ENCODE measurements at places on chromosomes 12 and 14.

DNA sequence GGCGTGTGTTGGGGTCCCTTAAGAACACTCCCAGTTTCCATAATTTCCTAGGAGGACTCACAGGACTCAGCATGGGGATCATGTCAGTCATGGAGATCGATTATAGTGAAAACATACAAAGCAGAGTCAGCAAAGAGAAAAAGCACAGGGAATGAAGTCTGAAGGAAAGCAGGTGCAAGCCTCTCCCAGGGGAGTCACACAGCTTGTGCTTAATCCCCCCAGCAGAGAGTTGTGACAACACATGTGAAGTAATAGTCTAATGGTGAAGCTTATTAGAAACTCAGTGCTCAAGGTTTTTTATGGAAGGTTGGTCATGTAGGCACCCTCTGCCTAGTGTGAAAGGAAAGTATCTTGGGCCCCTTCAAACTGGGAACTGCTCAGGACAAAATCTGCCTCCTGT, 149.0 kb upstream of the SEL1L start:
- DNase-seq = no peak

DNA sequence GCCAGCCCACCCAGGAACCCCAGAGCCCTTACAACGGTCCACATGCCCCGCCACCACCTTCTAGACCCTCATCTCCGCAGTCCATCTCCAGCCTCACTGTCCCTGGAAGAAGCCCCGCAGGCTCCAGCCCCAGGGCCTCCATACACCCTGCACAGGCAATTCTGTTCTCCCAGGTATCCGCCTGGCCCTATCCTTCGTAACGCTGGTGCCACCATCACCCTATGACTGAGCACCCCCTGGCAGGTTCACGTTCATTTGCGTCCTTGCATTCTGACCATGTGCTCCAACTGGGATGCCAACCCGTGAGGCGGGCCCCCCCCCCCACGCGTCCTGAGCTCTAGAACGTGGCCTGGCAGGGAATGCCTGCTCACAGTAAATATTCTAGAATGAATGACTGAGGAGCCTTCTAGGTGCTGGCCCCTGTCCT, 675 bp upstream of the SCARB1 start:
- no peak for DNase-seq

DNA sequence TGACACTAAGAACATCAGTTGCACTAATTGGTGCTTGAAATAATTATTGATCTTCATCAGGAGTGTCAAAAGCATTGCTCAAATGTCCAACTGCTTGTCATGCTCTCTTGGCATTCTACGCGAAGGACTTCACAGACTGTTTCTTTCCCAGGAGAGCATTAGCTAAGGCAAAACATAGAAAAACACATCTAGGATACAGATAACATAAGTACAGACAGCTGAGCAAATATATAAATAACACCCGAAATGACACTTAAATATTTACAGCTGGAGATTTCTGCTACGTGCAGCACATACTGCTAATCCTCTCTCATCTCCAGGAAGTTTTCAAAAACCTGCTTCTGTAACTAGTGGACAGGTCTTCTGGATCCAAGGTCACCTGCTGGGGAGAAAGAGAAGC, 120.0 kb upstream of the PRMT8 start:
- no peak for DNase-seq

- no peak for DNase-seq
Observed at GRCh38 chr14:71549421-71550050, 382.7 kb upstream of the RGS6 start.

DNA sequence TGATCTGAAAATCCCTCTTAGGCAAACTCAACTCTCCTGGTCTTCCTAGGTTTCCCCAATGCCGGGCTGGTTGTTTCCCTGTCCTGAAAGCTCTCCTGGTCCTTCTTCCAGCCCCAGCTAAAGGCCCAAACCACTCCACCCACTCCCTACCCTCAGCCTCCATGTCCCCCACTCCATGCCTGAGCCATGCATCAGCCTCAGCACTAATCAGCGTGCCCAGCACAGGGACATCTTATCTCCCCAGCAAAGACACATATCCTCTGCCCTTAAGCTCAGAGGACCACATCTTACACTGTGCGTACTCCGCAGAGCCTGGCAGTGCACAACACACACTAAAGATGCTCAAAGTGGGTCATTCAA, 25.9 kb downstream of the ACTN1 start:
- DNase-seq = no peak

DNA sequence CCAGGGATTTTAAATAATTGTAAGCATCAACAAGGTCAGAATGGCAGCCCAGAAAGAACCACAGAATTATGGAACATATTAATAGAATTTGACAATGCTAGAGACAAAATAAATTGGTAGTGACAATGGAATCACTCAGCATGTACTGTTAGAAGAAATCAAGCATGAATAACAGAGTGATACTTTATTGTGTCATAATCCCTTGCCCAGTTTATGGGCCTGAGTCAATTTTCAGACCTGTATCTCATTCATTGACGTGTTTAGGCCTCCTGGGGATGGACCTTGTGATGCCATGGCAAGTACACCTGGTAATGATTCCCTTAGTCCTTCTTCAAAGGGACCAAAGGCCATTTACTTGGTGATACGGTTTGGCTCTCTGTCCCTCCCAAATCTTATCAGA, 12.8 kb upstream of the CCDC91 start:
- no peak for DNase-seq

- no peak for DNase-seq
Observed at GRCh38 chr12:42798811-42799438, 209.4 kb upstream of the PRICKLE1 start.

GRCh38 chr14:80316441-80316840, 105.1 kb upstream of the DIO2 start:
- no peak for DNase-seq

DNA sequence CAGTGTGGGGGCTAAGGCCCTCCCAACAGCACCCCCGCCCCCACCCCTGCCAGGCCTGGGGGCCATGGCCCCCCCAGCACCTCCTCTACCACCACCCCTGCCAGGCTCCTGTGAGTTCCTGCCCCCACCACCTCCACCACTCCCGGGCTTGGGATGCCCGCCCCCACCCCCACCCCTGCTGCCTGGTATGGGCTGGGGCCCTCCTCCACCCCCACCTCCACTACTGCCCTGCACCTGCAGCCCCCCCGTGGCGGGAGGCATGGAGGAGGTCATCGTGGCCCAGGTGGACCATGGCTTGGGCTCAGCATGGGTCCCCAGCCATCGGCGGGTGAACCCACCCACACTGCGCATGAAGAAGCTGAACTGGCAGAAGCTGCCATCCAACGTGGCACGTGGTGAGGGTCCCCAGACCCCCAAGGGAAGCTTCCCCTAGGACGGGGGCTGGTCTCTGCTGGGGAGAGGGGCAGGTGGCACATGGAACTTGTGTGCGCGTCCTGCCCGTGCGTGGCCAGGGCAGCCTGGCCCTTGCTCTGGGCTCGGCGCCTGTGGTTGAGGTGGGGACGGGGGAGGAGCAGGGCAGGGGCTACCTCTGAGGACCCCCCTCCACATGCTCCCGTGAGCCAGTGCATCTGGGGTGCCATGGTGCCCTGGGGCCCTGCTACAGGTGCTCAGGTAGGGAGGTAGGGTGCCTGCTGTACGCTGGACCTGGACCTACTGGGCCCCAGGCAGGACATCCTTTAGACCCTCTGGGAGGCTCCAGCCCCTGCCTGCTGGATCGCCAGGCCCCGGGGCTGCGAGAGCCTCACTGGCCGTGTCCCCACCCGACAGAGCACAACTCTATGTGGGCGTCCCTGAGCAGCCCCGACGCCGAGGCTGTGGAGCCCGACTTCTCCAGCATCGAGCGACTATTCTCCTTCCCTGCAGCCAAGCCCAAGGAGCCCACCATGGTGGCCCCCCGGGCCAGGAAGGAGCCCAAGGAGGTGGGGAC, 16.1 kb upstream of the ADSS1 start:
- no peak for DNase-seq

GRCh38 chr12:27319848-27320247, 12.8 kb upstream of the BMAL2 start:
- DNase-seq = no peak

- no peak for DNase-seq
Observed at GRCh38 chr12:122841544-122842321, 6.5 kb downstream of the HIP1R start.

- DNase-seq = no peak
Observed at GRCh38 chr14:40028991-40029390, 596.8 kb upstream of the FBXO33 start.

GRCh38 chr12:14928931-14929330, 9.4 kb downstream of the ERP27 start:
- DNase-seq = no peak

- DNase-seq = no peak
Observed at GRCh38 chr14:84544486-84545131, 985.3 kb upstream of the FLRT2 start.

DNA sequence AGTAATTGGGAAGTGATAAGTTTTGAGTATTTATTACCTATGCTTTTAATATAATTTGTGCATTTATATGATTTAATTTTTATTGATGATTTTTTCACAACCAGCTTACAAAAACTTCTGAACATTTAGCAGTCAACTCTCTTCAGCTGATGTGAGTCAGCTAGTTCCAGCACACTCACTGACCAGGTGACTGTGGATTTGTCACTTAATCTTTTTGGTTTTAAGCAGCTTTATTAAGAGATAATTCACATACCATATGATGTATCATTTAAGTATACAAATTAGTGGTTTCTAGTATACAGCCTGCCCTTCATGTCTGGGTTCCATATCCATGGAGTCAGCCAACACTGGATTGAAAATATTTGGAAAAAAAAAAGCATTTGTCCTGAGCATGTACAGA, 103.5 kb downstream of the SYNE2 start:
- DNase-seq = no peak

GRCh38 chr12:43097471-43097870, 454.5 kb downstream of the ADAMTS20 start:
- no peak for DNase-seq

DNA sequence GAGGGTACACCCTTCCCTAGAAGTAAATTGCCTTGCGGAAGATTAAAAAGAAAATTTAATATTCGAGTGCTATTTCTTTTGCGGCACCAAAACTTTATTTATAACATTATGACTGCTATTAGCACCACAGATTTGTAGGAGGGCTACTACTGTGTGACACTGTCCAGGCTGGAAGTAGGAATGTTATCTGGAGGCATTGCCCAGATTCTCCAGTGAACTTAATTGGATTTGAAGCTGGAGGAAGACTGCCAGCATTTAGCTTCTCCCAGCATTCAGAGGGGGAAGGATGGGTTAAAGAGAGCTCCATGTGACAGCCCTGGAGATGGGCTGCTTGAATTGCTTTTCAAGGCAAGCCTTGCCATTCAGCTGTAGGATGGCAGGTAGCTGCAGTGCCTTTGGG, 107.0 kb upstream of the RBM19 start:
- DNase-seq = no peak

GRCh38 chr14:53519137-53519536, 366.0 kb upstream of the DDHD1 start:
- DNase-seq = no peak

DNA sequence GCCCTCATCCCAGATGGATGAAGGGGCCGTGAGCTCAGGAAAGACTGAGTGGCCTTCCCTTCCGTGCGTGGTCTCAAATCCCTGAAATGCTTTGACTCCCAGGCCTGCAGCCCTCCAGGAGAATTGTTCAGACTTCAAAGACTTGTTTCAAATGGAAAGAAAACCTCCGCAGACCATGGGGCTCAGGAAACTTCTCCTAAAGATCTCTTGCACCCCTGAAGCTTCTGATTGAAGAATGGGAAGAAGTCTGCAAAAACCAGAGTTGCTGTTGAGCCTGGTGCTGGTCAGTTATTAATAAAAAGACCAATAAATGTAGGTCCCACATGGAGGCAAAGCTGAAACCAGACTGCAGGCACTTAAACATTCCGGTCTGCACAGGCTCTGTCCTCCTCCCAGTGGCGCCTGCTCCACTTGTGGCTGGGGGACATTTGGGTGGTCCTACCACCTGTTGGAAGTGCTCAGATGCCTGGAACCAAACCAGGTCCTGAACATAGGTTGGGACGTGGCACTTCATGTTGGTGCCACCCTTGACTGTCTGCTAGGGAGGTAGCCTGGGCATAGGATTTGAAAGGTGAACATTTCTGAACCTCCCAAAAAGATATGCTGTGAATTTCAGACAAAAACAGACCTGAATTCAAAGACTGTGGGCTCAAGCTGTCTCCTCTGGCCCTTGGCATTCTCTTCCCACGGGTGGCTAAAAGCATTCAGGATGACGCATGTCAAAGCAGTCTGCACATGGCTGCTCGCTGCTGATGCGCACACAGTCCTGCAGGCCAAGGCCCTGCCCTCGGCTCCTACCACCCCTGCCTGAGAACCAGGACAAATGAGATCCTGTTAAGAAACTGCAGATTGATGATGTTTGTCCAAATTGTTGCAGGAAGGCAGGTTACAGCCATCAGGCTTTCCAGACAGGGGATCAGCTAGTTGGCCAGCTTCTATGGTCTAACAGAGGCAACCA, 36.2 kb upstream of the MEG3 start:
- no peak for DNase-seq

DNA sequence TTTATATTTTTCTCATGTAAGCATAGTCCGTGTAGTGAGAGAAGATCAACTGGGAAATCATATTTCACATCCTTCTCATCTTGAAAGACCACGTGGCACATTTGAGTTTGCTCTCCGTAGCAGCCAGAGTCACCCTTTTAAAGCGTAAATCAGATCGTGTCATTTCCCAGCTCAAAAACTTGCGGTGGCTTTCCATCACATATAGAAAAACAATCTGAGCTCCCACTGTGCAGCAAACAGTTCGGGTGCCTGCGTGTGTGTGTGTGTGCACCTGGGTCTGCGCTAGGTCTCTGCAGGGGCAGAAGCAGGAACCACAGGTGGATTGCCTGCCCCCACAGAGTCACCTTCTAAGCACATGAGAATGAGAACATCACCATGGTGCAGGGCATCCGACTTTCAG, 338.2 kb downstream of the TRHDE start:
- no peak for DNase-seq

DNA sequence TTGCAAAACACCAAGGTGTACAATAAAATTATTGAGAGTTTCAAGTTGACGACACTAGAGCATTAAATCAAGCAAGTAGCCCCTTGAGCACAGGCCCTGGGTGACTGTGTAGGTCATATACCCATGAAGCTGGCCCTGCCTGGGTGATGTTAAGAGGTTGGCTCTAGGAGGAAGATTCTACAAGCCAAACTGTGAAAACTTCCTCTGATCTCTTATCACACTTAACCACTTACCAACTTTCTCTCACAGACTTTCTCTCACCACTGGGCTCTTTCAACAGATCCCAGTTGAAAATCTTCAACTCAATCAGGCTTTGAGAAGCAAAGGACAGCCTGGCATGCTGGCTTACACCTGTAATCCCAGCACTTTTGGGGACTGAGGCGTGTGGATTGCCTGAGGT, 186.9 kb upstream of the BTG1 start:
- no peak for DNase-seq

GRCh38 chr12:131939007-131939406, 9.9 kb downstream of the PUS1 start:
- no peak for DNase-seq

DNA sequence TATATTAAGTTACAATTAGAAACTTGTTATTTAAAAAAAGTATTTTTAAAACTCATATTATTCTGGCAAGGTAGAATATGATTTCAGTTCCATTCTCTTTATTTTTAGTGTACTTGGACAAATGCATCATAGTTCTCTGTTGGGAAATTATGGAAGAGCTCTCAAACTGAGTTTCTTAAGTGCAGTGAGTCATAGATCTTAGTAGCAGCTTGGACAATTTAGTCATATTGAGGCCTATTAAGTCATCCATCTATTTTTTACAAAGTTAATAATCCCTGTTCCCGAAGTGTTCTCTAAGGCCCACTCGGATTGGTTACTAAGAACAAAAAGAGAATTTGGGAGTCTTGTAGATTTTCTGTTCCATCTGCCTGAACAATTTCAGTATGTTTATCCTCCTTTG, 113.9 kb downstream of the ANO4 start:
- no peak for DNase-seq
